ENCODE measurements at places on chromosomes 1 and 21.

- DNase-seq = peak; percentile 62
Measured at GRCh38 chr1:155977690-155978324, 540 bp downstream of the ARHGEF2 start.

GRCh38 chr1:200205216-200205995, 177.9 kb downstream of the NR5A2 start:
- no peak for DNase-seq

DNA sequence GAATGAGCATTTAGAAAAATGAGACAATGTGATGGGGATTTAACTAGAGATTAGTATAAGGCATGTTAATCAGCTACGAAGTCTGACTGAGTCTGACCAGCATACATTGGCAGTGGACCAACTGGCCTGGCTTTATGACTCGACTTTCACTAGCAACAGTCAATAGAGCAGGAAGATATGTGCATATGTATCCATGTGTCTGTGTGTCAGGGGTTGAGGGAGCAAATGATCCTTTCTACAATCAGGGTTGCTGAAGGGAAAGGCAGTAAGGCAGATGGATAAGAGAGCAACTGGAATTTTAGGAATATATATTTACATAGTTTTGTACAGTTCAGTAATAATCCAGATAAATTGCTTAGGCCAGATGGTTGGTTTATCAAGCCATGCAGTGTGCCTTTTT, 645.6 kb downstream of the PLA2G4A start:
- peak; percentile 52 for DNase-seq

DNA sequence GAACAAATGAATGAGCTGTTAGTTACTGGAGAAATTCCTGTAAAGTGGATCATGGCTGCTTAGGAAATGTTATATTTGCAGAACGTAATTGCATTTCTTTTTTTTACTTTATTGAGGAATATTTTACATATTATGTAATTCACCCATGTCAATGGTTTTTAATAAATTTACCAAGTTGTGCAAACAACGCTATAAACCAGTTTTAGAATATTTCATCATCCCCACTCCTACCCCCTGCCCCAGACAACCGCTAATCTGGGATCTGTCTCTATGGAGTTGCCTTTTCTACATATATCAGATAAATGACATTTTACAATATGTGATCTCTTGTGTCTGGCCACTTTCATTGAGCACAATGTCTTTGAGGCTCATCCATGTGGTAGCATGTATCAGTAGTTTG, 4.3 kb upstream of the IFFO2 start:
- no peak for DNase-seq

DNA sequence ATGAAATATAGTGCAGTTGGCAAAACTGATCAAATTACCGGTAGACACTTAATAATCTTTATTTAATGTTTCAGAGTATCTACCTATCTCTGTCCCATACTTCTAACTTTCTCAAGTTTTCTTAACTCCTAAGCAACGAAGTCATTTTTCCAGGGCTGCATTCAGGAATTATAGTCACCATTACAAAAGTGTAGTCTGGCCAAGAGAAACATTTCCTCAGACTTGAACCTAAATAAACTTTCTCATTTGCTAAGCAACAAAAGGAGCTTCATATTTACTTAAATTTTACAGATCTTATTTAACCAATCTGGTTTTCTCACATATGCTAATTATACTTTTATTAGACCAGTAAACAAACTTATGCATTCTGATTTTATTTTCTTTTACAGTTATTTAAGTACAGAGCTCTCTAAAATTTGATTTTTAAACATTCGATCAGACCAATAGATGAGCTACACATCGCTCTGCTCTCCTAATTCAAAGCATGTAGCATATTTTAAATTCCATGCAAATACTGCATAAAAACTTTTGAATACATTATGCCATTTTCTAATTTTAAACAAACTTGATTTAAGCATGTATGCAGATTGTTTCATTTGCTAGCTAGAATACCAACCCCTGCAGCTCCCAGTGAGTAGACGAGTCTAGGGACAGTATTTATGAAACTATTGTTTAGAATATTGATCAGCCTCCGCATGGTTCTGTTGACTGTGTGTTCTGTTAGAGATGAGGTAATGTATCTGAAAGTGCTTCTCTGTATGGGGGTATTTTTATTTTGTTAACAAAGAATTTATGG, 201.4 kb downstream of the CHRM3 start:
- DNase-seq = no peak

- no peak for DNase-seq
Measured at GRCh38 chr1:89465201-89465600, 59.4 kb upstream of the LRRC8B start.

GRCh38 chr1:35640380-35641232, 720 bp downstream of the PSMB2 start:
- peak; percentile 31 for DNase-seq

- DNase-seq = peak; percentile 79
Measured at GRCh38 chr21:14259747-14260146, 43.8 kb downstream of the RBM11 start.

- DNase-seq = peak; percentile 76
Measured at GRCh38 chr1:109113590-109114341, at the start of gene ELAPOR1. TSS of gene ELAPOR1 (plus strand) at chr1:109114115. CDS start at chr1:109114184, 69 bp downstream.

All from NCI-H82 (cell line).